ENCODE measurements at places on chromosomes 4 and X. TPM values are rescaled to one million over a fixed set of nuclear protein-coding genes. Genes with fewer than 3 reads are reported as not detected.
A peak's percentile ranks its signal among the peaks of the same experiment; 100 is the strongest.

The RHOXF1 gene
- not detected for total RNA-seq

The GNRHR gene
- total RNA-seq: not detected

The FGF2 gene
- total RNA-seq: 16.7 TPM

The FGG gene
- total RNA-seq: not detected

The PRR32 gene
- not detected for total RNA-seq

The RGS12 gene
- 10.3 TPM for total RNA-seq

The BEND4 gene
- 1.2 TPM for total RNA-seq

The ITM2A gene
- total RNA-seq: 0.26 TPM

The EDA gene
- 2.0 TPM for total RNA-seq

The DMRTC1 gene
- total RNA-seq: not detected

The NPY2R gene
- total RNA-seq: not detected

The NLRP2B gene
- total RNA-seq: not detected

The MAGEA11 gene
- 60.1 TPM for total RNA-seq

The TCEAL6 gene
- total RNA-seq: not detected

- DNase-seq: no peak
Observed at GRCh38 chr4:184596044-184596616, 53.1 kb downstream of the CASP3 start.

GRCh38 chrX:68462197-68462596, 28.9 kb upstream of the OPHN1 start:
- peak; percentile 26 for DNase-seq

DNA sequence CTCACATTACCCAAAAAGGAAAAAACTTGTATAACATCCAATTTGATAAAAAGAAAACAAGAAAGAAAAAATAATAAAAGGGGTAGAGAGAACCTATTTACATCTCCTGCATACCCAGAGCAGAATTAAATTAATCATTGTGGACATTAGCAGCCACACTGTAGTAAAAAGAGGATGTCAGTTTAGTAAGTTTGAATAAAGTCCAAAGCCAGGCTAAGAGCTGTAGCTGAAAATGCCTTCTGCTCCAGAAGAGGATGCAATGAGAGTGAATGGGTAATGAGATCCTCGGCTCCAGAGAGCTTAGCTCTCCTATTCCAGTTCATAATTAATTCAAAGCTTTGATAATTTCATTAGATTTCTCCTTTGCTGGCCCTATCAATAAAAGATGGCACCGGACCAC, 78.2 kb downstream of the SLC10A7 start:
- no peak for DNase-seq

DNA sequence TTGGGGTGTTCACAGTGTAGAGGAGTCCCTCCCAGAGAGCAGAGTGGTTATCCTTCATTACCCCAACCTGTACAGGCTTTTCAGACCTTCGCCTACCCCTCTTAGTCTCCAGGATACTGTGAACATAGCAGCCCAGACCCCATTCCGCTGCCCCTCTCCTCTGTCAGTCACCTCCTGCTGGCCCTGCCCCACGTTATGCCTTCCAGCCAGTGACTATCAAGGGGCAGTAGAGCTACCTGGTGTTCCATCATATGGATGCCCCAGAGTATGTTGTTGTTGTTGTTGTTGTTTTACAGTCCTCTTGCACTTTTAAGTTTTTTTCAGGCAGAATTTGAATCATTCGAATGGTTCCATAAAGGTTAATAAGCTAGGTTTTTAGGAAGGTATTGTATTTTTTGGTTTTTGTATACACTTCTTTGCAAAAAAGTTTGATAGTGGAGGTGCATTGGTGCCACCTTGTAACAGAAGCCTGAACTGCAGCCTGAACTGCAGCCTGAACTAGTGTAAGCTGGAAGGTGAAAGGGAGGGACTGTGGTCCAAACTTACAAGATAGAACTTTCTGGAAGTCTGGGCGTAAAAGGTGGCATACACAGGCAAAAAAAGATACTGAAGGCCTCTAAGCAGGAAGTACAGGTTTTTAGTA, 101.4 kb upstream of the RAB40AL start:
- peak; percentile 31 for DNase-seq

GRCh38 chrX:33969105-33969504, 163.0 kb downstream of the FAM47A start:
- DNase-seq: no peak

DNA sequence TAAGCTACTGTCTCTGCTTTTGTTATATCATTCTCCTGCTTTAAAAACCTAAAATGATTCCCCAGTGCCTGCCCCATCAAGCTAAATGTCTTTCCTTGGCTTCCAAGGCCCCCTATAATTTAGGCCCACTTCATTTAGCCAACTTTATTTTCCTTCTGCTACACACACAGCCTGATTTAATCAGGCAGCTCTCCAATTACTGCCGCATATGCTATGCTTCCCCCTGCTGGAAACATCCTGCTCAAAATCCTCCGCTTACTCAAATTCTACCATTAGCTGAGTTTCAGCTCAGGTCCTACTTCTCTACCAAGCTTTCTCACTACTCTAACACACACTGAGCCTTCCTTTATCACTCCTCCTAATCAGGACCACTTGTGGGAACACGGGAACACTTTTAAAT, 17.0 kb downstream of the LAMP2 start:
- DNase-seq: no peak

DNA sequence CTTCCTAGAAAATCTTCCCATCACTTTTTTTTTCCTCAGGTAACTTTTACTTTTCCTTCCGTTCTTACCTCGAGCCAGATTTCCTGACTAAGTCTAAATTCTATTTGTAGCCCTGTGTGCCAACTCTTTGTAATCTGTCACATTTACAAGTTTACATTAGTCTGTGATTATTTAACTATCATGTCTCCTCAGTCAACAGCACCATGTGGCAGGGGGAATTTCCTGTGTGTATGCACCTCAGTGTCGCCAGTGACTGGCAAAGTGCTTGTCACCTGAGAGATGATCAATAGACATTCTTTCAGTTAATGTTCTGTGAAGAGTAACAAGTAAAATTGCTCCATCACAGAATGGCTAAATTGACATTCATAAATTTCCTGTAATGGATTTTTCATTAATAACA, 468.5 kb downstream of the PDGFC start:
- DNase-seq: no peak

DNA sequence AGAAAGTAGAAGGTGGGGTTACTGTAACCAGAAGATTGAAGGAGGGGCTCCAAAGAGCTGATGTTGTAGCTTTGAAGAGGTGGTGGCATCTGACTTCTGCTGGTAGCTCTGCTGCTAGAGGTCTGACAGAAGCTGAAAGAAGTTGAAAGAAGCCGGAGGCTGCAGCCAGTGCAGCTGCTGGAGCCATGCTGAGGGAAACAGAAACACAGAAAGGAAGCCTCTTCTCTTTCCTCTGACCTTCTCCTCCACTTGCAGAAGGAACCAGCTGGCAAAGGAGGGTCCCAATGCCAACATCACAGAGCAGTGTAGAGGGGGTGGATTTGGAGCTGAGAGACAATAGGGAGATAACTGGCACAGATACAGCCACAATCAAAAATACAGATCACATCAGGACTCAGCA, 89.3 kb upstream of the HHIP start:
- DNase-seq: no peak

- no peak for DNase-seq
Observed at GRCh38 chr4:182969651-182970279, 52.6 kb upstream of the DCTD start.

- peak; percentile 10 for DNase-seq
Observed at GRCh38 chr4:182449186-182449929, 206.2 kb downstream of the TENM3 start.

DNA sequence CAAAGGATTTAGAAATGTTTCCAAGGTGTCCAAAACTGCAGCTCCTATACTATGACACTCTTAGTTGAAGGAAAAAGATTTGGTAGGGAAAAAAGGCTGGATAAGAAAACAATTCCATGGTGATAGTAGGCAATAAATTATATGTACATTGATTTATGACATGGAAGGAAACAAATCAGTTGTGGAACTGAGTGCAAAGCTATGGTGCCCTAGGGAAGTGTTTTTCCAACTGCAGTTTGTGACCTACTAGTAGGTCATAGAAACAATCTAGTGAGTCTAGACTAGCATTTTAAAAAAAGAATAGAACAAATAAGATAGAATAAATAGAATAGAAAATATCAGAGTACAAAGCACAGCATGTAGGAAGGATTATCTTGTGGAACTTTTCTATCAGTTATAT, 58.4 kb upstream of the TSPAN5 start:
- DNase-seq: no peak

GRCh38 chr4:118373614-118374255, 20.9 kb upstream of the PRSS12 start:
- DNase-seq: no peak

DNA sequence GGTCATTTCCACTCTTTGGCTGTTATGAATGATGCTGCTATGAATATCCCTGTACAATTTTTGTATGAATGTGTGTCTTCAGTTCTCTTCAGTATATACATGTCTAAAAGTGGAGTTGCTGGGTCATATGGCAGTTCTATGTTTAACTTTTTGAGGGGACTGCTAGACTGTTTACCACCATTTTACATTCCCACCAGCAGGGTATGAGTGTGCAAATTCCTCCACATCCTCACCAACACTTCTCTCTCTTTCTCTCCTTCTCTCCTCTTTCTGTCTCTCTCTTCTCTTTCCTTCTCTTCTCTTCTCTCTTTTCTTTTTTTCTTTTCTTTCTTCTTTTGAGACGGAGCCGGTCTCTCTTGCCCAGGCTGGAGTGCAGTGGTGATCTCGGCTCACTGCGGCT, 7.8 kb downstream of the WWC2 start:
- peak; percentile 9 for DNase-seq
